ENCODE measurements at places on chromosomes 12 and 14. TPM values are rescaled to one million over a fixed set of nuclear protein-coding genes. Genes with fewer than 3 reads are reported as not detected.

TSHR gene
- not detected for total RNA-seq

CLEC1A gene
- total RNA-seq = not detected

- H3K27ac ChIP-seq = no peak overlapping the region
- no peaks in the 10 kb centered on the region for H3K27me3 ChIP-seq
- H3K4me1 ChIP-seq = no peaks in the 10 kb centered on the region
- H3K36me3 ChIP-seq = no peaks in the 10 kb centered on the region
Observed at GRCh38 chr12:62722971-62723680, 211.8 kb downstream of the PPM1H start.

DNA sequence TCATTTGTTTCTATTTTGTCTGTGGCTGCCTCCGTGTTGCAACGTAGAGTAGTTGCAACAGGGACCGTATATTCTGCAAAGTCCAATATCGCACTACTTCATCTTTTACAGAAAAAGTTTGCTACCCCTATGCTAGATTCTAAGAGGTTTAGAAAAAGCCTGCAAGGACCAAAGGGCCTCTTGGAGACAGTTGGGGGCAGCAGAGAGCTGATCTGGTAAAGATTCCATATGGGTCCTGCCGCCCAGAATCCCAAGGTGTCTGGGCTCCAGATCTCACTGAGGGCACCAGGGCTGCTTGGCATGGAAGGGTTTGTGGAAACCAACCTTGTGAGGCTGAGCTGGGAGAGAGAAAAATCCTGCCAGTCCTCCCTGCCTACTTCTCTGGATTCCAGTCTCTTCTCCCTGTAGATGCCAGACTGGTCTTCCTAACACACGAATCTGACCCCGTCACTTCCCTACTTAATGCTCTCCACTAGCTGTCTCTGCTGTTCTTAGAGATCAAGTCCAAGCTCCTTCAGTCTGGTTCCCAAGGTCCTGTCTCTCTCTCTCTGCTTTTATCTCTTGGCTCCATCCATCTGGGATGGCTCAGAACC lies 74.6 kb downstream of the GLRX5 start:
- H3K27ac ChIP-seq = no peak overlapping the region
- H3K4me3 ChIP-seq = no peak overlapping the region
- H3K27me3 ChIP-seq = peaks cover 12% of the 10 kb centered on the region
- no peak for DNase-seq

DNA sequence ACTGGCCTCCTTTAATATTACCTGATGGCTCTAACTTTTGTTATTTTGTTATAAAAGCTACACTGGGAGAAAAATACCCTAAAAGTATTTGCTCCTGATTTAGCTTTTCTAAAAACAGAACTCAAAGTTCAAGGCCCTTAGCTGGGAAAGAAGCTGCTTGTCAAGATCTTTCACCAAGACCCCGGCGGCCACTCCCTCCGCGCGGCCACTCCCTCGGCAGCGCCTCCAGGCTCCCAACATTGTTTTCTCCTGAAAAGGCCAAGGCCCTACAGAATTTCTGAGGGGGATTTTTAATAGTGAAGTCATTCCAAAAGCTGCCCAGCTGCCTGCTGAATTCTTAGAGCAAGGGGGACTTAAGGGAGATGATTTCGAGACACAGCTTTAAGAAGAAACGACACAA lies 96.4 kb downstream of the NTN4 start:
- no peak overlapping the region for H3K27ac ChIP-seq
- H3K36me3 ChIP-seq = no peaks in the 10 kb centered on the region
- no peaks in the 10 kb centered on the region for H3K27me3 ChIP-seq

DNA sequence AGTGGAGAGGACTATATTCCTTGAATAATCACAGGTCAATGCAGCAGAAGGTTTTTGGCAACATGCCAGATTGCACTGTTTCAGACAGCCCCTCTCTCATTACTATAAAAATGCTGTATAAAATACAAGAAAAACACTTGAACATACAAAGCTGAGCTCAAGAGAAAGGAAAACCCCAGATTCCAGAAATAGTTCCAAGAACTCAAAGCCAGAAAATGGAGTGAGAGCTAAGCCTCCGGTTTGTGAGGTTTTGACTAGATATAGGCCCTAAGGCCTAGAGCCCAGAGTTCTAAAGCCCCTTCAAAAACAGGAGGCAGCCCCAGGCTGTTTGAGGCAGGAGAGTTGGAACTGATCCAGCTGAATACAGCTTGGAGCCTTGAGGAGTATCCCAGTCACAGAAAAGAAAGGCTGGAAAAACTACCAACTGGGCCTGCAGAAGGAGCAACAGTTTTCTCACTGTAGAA lies 29.4 kb upstream of the ACTN1 start:
- no peak for DNase-seq
- H3K36me3 ChIP-seq = no peaks in the 10 kb centered on the region
- H3K27ac ChIP-seq = no peak overlapping the region
- no peaks in the 10 kb centered on the region for H3K4me1 ChIP-seq
- H3K4me3 ChIP-seq = no peak overlapping the region
- no peaks in the 10 kb centered on the region for H3K27me3 ChIP-seq

- no peak within 1 kb of the TSS for H3K27ac ChIP-seq
- H3K27me3 ChIP-seq = peaks cover 46% of the 10 kb centered on the region
- DNase-seq = no peak
- H3K4me3 ChIP-seq = no peak within 1 kb of the TSS
Observed at GRCh38 chr12:99984271-99985128, at the start of gene ANKS1B. TSS of gene ANKS1B (minus strand) at chr12:99984936. CDS start at chr12:99984237, 699 bp downstream.

DNA sequence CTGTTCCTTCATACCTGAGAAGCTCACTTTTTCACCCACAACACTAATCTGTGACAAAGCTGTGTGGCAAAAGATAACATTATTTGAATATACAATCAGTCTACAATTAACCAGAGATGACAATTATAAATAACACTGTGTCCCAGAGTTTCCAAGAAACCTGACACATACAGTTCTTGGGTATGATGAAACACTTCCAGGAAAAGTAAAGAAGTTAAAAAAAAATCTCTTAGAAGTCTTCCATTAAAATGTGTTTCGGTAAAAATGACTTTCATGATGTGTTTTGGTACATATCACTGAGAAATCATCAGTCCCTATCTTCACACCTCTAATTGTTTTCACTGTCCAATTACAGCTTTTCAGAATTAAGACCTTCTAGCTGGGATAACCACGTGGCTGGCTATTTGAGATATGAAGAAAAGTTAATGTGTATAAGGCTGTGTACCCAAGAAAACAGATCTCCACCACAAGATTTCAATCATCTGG lies 390.2 kb downstream of the SOX5 start:
- H3K4me3 ChIP-seq = no peak overlapping the region
- no peak overlapping the region for H3K27ac ChIP-seq
- no peaks in the 10 kb centered on the region for H3K36me3 ChIP-seq
- H3K27me3 ChIP-seq = no peaks in the 10 kb centered on the region
- no peaks in the 10 kb centered on the region for H3K4me1 ChIP-seq

DNA sequence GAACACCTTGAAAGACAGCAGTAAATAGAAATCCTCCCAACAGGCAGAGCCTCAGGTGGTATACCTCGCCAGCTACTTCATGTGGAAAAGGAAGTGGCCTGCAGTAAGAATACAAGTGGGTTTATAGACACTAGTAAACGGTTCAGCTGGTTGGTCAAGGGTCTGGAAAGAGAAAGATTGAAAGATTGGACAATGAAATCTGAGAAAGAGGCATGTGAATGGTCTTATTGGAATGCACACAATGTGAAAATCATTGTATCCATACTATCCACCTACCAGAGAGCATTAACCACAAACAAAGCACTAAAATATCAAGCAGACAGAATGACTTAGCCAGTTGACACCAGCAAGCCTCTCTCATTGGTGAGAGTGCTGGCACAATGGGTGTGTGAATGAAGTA lies 98.2 kb downstream of the SSPN start:
- H3K27me3 ChIP-seq = no peaks in the 10 kb centered on the region
- no peaks in the 10 kb centered on the region for H3K4me1 ChIP-seq
- H3K36me3 ChIP-seq = no peaks in the 10 kb centered on the region
- DNase-seq = no peak

- H3K27ac ChIP-seq = no peak overlapping the region
- no peak for DNase-seq
- H3K4me3 ChIP-seq = no peak overlapping the region
- no peaks in the 10 kb centered on the region for H3K27me3 ChIP-seq
Observed at GRCh38 chr14:101857226-101857625, 95.7 kb downstream of the PPP2R5C start.

Measured in CD4-positive, alpha-beta T cell (primary cell).